ENCODE measurements at places on chromosomes 11 and 22.

- no peak for DNase-seq
These were observed 27.0 kb downstream of the C22orf42 start for GRCh38 chr22:32132126-32132525.

GRCh38 chr22:24592058-24592850 lies 619 bp downstream of the LRRC75B start:
- DNase-seq = no peak

GRCh38 chr11:11444027-11444803 lies 91.2 kb upstream of the CSNK2A3 start:
- no peak for DNase-seq

DNA sequence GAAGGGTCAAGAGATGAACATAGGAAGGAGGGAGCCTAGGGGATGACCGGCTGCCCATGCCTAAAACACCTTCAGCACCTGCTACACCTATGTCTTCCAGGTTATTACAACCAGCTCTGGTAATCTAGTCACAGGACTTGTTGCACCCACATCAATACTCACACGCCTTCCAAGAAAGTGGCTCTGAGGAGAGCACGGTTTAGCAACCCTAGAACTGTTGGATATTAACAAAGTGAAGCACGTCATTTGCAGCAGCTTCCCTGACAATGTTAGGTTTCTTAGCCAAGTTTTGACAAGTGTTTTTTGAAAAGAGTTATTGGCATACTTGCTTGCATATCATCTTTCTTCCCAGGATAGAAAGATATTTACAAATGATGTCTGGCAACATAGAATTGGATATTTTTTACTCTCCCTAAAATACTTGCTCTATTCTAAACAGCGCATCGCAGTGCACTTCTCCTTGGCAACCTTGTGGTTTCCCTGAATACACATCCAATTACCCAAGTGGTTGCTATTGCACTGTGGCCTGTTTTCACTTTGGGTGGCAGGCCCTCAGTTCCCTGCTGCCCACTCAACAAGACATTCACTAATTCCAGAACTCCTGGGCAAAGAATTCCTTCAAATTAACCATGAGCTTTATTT lies 94.3 kb upstream of the ARHGAP42 start:
- DNase-seq = no peak

DNA sequence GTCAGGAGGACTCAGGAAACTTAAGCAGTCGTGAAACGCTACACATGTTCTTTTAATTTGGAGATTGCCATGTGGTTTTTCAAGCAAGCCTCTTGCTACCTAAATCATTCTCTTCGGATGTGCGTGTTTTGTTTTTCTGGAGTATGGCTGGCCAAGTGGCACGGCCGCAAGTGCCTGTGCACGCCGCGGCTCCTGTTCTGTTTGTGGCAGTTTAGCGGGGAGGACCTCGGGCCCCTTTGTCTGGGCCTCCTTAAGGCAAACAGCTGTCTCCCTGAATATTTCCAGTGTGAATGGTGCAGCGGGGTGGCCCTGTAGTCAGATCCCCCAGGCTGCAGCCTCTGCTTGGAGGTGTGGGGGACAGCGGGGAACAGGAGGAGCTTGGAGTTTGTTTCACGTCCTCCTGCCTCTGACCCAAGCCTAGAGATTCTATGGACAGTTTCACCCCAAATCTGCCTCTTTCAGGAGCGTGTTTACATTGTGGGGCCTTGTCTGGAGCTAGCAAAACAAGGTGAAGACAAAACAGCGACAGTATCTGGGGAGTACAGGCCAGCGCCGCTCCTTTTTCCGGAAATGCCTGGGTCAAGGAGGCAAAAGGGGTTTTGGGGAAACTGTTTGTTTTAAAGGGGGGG lies 1.3 kb downstream of the LRP5 start:
- no peak for DNase-seq

DNA sequence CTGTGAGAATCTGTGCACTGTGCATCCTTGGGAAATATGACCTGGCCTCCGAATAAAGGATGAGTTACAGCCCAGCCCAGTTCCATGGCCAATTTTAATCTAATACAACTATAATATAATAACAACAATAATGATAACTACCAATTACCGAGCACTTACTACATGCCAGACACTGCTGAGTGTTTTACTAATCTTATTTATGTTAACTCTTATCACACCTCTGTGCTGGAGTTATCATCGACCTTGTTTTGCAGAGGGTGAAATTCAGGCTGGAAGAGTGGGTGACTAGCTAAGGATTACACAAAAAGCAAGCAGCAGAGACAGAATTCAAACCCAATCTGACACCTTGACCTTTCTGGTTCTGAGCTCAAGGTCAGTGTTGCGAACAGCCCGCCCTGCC lies 83.9 kb downstream of the GALNT18 start:
- no peak for DNase-seq

- DNase-seq = no peak
These were observed 92.7 kb downstream of the COMMD9 start for GRCh38 chr11:36196411-36196998.

DNA sequence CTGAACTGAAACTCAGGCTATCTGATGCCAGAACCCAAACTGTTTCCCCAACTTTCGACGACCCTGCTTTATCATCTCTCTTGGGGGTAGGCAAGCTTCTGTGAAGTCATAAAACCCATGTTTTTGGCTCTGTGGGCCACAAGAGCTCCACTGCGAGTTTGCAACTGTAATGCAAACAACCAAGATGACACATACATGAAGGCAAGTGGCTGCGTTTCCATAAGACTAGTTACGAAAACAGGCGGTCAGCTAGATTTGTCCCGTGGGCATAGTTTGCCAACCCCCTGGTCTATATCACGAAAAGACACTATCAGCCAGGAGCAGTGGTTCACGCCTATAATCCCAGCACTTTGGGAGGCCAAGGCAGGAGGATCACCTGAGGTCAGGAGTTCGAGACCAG lies 37.5 kb downstream of the TPST2 start:
- DNase-seq = no peak

GRCh38 chr11:124928942-124929665 lies 6.7 kb downstream of the HEPACAM start:
- DNase-seq = no peak

GRCh38 chr22:48397531-48398180 lies 1430.0 kb downstream of the BRD1 start:
- DNase-seq = no peak

All from AML-193 (cell line).